ENCODE measurements at places on chromosomes 13 and 19. TPM values are rescaled to one million over a fixed set of nuclear protein-coding genes. Genes with fewer than 3 reads are reported as not detected.

GRCh38 chr19:53161123-53161522 is 2.3 kb upstream of the ZNF347 start:
- H3K4me3 ChIP-seq: no peak overlapping the region
- no peaks in the 10 kb centered on the region for H3K36me3 ChIP-seq
- H3K27ac ChIP-seq: no peak overlapping the region

- peaks cover 33% of the 10 kb centered on the region for H3K27me3 ChIP-seq
- no peaks in the 10 kb centered on the region for H3K36me3 ChIP-seq
- no peak for DNase-seq
- no peak overlapping the region for H3K27ac ChIP-seq
Measured at GRCh38 chr13:110350509-110350908, 43.4 kb downstream of the COL4A2 start.

- H3K36me3 ChIP-seq: peaks cover 8% of the 10 kb centered on the region
- peaks cover 3% of the 10 kb centered on the region for H3K4me1 ChIP-seq
- no peak overlapping the region for H3K27ac ChIP-seq
- no peaks in the 10 kb centered on the region for H3K27me3 ChIP-seq
- H3K4me3 ChIP-seq: no peak overlapping the region
- no peak for DNase-seq
Measured at GRCh38 chr13:113052206-113052605, 53.4 kb upstream of the F7 start.

DNA sequence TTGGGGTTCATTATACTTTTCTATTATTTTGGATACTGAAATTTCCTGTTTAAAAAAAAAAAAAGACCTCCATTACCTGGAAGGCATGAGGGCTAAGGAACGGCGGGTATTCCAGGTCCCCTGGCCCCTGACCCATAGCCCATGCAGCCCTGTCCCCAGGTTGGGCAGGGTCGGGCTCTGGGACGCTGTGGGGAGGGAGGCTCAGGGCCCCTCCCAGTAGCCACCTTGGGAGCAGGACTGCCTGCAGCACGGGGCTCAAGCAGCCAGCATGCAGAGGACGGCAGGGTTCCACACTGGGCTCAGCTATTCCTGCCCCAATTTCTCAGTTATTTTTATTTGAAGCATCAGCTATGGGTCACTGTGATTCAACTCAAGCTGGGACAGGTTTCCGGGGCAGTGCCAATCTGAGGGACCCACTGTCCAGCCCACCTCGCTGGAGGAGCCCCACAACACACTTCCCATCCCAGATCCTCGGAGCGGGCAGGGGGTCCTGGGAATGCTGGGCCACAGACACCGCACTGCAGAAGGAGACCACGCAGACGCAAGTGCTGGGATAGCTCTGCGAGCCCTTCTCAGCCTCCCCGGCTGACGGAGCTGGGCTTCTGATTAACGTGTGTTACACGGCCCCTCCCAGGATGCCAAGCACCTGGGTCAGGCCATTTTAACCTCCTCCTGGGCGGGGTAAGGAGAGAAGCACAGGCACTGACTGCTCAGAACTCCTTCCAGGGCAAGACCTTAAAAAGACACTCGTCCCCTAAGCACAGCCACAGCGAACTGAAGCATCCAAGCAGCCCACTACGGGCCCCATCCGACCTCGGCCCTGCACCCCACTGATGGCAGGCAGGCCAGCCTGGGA is 60.1 kb downstream of the PEPD start:
- no peak overlapping the region for H3K27ac ChIP-seq
- no peak overlapping the region for H3K4me3 ChIP-seq
- no peak for DNase-seq
- H3K4me1 ChIP-seq: peaks cover 5% of the 10 kb centered on the region

Gene B3GNT3
- total RNA-seq: 0.94 TPM

Gene LILRB1
- 4.3 TPM for total RNA-seq

Gene CGB1
- not detected for total RNA-seq

Gene REEP6
- total RNA-seq: 1.8 TPM

Gene MEDAG
- not detected for total RNA-seq

Gene LYPD3
- total RNA-seq: 5.1 TPM

Gene CASP14
- not detected for total RNA-seq

Data from T-helper 17 cell (primary cell).